ENCODE measurements at places on chromosomes 16 and 17.

DNA sequence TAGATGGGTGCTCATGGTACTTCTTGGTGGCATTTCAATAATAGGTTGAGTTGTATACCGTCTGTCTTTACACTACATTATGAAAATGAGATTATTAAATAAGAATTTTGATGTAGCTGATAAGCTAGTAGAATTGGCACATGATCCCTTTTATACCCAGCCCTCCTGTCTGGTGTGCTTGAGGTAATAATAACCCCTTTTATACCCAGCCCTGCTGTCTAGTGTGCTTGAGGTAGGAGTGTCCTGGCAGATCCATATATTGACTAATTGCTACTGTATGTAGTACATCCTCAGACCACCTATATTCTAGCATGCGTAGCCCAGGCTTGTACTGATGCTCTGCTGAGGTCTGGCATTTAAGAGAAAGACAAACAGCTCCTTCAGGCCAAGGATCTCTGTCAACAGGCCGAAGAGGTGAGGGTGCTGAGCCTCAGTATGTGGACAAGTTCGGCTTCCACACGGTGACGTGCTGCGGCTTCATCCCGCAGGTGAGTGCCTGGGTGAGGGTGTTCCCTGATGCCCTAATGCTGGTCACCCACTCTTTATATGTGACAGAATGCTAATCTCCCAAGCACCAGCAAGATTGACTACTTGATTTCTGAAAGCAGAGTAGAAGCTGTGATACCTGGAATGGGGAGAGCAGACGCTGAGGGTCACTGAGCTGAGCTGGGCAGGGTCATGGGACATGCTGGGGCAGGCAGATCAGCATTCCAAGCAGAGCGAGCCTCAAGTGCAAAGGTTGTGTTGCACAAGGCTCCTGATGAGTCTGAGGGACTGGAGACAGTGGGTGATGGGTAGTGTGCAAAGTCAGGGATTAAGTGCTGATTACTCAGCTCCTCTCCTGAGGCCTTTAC is 5.7 kb downstream of the FN3K start:
- DNase-seq = no peak

GRCh38 chr17:82590881-82591539 is 57.2 kb downstream of the WDR45B start:
- DNase-seq = no peak

GRCh38 chr16:2212362-2213324 is 2.0 kb upstream of the BRICD5 start:
- peak; percentile 21 for DNase-seq

DNA sequence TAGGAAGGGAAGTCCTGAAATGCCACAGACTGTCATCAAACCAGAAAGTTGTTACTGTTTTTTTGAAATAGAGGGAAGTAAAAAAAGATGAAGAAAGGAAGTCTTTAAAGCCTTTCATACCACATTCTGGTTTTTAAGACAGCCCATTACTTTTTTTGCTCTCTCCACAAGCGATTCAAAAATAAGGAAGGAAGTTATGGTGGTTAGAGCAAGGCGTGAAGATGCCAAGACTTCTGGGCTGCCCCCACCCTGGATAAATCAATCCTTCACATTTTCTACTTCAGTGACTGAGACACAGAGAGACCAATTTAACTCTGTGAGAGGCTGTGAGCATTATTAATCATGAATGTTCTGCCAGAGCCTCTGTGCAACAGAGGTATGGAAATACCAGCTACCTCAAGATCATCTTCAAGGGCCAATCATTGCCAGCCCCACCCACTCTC is 82.3 kb upstream of the BCAR1 start:
- no peak for DNase-seq

GRCh38 chr17:64772845-64773299 is 110.8 kb upstream of the SMURF2 start:
- DNase-seq = no peak

DNA sequence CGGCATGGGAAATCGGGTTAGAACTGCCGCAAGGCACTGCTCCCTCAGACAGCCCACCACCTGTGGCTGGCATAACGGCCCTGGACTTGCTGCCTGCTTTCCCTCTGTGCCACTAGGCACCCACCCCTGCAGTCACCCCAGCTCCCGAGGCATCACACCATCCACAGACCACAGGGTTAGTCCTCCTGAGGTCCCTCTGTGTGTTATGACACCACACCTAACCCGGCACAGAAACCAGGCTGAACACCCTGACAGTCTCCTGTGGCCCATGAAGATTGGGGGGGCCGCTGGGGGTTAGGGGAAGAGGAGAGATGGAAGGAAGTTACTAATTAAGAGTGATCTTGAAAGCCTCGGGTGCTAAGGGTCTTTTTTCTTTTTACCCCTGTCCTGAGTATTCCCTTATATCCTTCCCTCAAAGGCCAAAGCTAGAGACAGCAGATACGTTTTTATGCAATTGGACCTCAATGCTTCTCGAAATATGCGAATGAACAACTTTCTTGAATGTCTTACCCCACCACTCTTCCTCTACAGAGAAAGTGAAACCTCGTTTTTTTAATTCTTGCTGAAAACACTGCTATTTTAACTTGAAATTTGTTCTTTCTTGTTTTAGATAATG is 7.0 kb downstream of the CYTH1 start:
- DNase-seq = no peak

- DNase-seq = no peak
Observed at GRCh38 chr16:10859658-10860057, 17.3 kb upstream of the CIITA start.

DNA sequence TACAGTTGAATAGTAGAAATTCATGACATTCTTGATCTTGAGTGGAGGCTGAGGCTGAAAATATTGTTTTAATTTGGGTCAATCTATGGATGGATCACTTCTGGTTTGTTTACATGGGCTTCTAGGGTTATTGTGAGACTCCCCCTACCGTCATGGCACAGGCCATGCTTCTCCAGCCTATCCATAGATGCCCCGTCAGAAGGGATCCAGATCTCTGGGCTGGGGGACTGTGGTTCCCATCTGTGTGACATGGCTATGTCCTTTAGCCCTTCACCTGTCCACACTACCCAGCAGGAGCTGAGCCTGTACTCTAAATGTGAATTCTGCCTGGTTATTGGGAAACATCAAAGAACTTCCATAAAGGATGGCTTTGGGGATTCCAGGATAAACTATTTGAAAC is 160.4 kb downstream of the ABCC12 start:
- DNase-seq = no peak

DNA sequence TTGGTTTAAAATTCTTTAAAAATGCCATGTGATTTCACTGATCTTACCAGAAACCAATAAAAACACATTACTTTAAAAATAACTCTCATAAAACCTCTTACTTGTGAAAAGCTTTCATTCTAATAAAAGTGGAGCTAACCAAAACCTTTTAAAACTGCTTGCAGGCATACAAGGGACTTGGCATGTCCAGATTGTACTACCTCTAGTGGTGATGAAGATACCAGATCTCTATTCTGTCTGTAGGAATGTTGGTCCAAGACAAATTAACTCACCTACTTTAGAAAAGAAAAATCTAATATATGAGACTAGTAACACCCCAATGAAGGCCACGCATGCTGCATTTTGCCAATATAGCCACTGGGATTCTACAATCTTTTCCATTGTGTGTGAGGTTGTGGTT is 151.0 kb upstream of the SALL1 start:
- DNase-seq = no peak

DNA sequence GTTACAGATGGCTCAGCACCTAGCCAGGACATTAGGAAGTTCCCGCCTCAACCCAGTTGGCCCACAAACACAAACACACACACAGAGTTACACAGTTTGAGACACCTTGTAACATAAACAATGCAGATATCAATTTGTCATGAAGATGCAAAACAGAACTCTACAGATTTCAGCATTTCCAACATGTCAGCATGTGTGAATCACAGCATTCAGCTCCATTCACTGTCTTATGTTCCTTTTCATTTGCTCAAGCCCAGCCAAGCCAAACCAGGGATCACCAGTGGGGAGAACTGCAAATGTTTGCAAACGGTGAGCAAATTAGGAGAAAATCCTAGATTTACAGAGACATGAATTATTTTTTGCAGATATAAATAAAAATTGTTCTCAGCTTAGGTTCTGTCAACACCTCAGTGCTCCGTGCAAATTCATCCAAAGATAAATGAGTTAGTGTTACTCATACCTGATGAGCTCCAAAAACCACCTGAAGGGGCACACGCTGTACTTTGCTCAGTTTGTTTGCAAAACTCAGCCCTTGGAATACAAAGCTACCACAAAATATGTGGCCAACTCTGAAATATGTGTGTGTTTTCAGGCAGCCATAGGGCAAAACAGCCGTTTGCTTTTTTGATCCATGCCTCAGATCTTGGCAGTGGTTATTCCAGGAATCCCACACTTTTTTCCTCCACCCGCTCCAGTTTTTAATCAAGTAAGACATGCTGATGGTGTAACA is 16.3 kb upstream of the COX10 start:
- no peak for DNase-seq

DNA sequence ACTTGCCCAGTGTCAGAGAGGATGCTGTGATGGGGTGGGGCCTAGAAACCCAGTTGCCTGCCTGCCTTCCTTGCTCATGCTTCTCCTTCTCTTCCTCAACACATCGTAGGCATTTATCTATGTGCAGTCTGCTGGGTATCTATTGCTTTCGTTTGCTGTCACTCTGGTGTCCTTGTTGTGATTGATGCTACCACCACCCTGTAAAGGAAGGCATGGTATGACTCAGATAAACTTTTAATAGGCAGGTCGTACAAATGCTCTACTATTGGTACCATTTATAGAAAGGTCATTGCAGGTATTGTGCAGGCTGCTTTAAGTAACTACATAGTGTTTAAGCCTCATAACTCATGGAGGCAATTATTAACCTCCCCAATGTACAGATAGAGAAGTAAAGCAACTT is 368.9 kb downstream of the UTP18 start:
- DNase-seq = no peak

DNA sequence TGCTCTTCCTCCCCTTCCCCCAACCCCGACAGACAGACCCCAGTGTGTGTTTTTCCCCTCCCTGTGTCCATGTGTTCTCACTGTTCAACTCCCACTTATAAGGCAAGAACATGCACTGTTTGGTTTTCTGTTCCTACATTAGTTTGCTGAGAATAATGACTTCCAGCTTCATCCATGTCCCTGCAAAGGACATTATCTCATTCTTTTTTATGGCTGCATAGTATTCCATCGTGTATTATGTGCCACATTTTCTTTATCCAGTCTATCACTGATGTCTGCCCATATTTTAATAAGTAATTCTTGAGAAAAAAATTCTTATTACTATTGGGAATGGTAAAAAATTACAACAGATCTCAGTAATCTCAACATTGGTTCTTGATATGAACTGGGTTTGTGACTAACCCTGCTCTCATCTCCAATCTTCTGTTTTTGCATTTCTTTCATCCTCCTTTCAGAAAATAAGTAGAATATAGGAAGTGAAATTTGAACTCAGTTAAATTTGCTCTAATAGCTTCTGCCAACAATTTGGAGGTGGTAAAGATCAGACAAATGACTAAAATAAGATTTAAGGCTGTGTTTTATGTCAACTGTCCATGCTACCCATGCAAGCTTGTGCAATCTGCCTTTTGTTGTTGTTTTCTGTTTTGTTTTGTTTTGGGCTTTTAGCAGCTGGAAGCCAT is 11.1 kb downstream of the MARF1 start:
- DNase-seq = no peak

DNA sequence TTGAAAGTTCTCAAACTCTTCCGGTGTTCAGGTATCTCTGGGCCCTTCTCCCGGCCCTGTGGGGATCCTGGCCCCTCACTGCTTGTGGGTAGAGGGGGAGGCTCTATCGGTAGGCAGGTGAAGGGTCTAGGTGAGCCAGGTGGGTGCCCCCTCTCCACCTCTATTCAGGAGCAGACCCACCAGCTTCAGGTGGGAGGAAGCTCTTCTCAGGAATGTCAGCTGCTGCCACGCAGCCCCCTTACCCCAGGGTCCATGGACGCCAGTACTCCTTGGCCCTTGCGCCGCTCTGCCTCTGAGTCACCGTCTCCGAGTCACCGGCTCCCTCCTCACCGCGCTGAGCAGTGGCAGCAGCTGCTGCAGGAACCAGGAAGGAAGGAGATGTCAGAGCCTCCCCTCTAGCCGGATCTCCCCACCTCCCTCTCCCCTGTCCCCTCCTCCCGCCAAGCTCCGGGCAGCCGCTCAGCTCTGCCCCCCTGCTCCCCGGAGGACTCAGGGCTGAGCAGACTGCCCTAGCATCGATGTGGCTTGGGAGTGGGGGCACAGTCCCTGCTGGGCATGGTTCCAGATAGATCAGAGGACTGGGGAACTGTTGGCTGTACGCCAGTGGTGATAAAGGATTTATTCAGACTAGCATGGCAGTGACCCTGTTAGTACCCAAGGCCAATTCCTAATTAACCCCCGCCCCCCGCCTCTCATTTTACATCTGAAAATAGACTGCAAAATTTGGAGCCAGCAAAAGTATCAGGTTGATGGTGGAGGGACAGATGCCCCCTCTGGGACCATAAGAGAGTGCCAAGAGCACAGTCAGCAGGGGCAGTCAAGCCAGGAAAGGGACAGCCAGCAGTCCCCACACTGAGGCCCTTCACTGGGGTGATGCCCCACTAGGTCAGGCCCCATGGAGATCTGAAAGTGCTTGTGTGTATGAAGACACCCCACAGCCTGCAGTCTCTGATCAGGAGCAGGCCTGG is at the start of gene OSBPL7:
Gene OSBPL7 (minus strand): TSS at position 371 of the 968 bp plus-strand sequence. CDS start 1,516 bp downstream, outside the sequence.
- DNase-seq = peak; percentile 93

GRCh38 chr16:83599789-83600462 is 207.9 kb upstream of the HSBP1 start:
- DNase-seq = no peak

GRCh38 chr16:56871172-56871593 is 6.2 kb downstream of the SLC12A3 start:
- no peak for DNase-seq

- no peak for DNase-seq
Observed at GRCh38 chr16:55502801-55503366, 6.0 kb upstream of the LPCAT2 start.

GRCh38 chr16:49588026-49588425 is 214.4 kb downstream of the C16orf78 start:
- DNase-seq = no peak

DNA sequence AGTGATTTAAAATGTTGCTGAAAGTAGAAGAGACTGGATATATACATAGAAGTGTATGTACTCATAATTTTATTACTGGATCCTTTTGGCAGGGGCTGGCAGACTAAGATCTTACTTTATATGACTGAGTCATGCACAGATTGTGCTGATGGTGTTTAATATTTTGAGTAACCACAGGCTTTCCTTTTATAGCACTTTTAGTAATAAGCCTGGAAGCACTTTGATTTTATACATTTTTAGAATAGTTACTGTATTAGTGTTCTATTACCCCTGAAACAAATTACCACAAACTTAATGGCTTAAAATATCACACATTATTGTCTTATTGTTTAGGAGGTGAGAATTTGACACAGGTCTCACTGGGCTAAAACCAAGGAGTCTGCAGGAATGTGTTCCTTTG is 113.4 kb upstream of the CDH8 start:
- no peak for DNase-seq

DNA sequence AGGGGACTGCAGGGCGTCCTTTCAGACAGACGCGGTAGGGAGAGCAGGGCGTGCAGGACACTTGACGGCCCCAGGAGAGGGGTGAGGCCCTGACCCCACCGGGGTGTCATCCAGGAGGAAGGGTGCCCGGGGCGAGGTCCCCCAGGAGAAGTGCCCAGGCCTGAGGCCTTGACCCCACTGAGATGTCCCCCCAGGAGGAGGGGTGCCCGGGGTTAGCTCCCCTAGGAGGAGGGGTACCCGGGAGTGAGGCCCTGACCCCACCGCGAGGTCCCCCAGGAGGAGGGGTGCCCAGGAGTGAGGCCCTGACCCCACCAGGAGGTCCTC is 27.2 kb upstream of the METRNL start:
- no peak for DNase-seq

GRCh38 chr17:8365143-8365542 is 11.4 kb downstream of the KRABD2 start:
- no peak for DNase-seq

GRCh38 chr16:60371591-60371990 is 1637.5 kb upstream of the GOT2 start:
- no peak for DNase-seq
